IPS DF 6.9 (cell line): ENCODE measurements at places on chromosomes 16 and 17.

- no peak for DNase-seq
Measured at GRCh38 chr17:71067669-71068407, 898.5 kb downstream of the KCNJ2 start.

DNA sequence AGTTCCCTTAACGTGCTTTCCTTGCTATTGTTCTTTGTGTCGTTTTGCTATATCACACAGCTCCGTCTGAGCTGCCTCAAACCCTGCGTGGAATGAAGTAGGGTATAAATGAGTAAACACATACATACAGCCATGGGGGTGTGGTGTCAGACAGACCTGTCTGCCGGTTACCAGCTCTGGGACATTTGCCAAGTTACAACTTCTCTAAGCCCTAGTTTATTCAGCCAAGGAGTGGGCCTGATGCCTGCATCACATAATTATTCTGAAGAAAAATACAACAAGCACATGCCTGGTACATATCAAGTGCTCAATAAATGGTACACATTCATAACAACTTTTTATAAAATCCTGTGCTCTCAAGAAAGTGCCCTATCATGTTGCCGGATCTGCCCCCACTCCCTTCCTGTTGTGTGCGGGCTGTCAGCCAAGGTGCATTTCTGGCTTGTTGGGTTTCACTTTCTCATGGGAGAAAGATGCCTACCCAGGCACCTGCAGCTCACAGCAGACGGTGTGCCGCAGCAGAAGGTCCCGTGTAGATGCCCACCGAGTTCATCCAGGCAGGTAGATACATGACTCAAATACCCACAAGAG, 30.5 kb downstream of the SMPD3 start:
- no peak for DNase-seq

DNA sequence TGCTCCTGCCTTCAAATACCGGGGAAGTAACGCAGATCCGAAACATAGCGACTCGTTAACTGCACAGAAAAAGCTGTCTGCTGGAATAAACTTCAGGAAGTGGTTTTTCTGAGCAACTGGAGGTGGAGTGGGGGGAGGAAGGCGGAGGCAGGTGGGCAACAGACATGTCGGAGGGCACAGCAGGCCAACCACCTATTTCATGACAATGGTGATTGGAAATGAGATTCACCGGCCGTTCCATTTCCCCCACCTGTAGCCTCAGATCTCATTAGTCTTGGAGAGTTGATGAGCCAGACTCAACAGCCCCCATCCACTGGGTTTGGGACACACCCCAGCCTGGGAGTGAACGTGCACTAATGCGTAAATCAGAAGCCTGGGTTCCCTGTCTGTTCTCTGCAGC, 7.7 kb upstream of the PECAM1 start:
- no peak for DNase-seq

GRCh38 chr17:41689497-41690299, 1.0 kb downstream of the EIF1 start:
- no peak for DNase-seq

DNA sequence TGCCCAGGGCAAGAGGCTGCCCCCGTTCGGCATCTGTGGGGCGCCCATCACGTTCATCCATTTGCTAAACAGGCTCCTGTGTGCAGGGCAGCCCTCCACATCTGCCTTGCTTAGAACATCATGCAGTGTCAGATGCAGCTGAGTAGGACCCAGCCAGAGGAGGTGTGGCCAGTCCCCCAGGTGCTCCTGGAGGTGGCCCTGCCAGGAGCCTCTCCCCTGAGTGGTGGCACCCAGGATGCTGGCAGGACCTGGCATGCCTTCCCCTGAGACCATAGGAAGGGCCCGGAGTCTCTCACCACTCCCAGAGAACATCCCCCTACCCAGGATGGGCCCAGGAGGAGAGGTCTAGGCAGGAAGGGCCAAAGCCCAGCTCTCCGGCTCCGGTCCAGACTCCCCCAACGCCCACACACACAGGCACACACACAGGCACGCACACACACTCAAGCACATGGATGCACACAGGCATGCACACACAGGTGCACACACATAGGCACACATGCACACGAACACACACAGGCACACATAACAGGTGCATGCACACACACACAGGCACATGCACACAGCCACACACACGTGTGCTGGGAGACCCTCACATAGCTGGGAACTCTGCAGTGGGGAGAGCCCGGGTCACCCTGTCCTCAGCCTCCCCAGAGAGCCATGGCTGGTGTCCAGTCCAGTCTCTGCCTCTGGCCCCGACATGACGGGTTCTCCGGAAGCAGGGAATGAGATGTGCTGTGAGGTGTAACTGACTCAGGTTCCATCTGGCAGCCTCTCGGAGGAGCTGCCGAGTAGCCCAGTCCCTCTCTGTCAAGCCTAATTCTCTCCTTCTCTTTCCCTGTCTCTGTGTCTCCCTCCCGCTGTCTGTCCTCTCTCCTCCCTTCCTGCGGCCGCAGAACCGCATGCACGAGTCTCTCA, 74.6 kb downstream of the AMFR start:
- no peak for DNase-seq

GRCh38 chr17:40485851-40486521, 15.4 kb downstream of the TNS4 start:
- no peak for DNase-seq

- DNase-seq: no peak
Measured at GRCh38 chr16:57377080-57377841, 5.0 kb downstream of the CX3CL1 start.

DNA sequence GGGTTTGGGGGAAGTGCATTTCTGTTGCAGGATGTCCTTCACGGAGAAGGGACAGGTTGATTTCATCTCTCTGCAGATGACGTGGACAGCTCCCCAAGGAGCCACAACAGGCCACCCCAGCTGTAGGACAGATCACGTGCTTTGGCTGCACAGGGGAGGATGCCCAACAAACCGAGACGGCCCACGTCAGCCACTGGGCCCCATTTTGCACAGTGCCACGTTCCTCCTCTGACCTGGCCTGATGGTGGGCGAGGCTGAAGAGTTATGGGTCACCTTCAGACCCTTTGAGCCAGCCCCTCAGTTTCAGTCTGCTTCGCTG, 9.0 kb upstream of the RHBDL3 start:
- no peak for DNase-seq

DNA sequence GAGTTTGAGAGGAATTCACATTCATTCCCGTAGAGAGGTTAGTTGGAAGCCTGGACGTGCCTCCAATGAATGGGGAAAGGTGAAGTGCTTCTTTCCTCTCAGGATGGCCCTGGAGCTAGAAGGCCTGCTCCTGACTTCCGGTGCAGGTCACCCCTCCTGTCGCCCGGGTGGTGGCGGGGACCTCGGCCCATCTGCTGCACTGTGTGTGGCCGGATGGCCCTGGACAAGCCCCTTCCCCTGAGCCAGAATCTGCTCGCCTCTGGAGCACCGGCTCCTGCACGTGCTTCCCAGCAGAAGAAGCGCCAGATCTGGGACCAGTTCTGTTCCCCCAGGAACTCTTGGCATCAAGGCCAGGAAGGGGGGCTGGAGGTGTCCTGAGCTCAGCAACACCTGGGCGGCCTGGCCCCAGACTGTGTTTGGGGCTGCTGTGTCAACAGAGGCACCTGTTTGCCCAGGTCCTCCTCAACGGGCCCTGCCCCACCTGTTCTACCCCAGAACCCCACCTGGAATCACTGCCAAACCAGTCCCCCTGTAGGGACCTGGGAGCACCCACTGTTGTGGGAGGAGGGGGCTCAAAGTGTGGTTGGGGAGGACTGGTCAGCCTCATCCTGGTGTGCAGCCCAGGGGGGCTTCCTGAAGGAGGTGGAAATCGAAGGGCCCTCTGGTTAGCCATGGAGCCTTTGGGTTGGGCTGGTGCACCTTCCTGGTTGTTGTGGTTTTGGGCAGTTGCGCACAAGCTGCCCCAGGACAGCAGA, 5.1 kb upstream of the PERCC1 start:
- no peak for DNase-seq

- no peak for DNase-seq
Measured at GRCh38 chr16:85564277-85565051, 48.7 kb upstream of the GSE1 start.

DNA sequence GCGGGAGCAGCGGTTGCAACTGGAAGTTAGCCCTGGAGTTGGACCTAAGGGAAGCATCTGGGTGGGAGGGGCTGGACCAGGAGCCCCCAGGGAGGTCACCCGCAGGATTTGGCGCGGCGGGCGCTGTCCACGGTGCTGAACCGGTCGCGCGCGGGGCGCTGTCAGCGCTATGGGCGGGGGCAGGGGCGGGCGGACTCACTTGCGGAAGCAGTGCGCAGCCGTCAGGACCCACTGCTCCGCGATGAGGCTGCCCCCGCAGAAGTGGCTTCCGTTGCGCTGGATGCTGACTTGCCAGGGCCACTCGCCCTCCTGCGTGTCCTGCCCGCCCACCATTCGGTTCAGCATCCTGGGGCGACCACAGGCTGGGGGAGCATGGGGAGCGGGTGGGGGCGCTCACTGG, 4.5 kb downstream of the PRSS27 start:
- no peak for DNase-seq

GRCh38 chr16:73371584-73372319, 323.8 kb upstream of the ZFHX3 start:
- no peak for DNase-seq

DNA sequence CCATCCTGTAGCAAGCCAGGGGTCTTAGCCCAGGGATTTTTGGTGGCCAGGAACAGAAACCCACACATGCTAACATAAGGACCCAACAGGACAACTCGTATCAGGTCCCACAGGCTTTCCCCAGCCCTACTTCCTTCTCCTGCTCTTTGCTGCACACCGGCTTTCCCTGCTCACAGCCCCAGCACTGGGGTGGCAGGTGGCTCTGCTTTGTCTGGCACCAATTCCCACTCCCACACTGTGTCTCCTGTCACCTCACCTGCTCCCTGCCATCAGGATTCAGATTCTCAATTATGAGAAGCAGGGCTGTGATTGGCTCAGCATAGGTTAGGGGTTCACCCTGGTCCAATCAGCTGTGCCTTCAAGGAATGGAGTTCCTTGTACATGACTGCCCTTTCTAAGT, 94.1 kb downstream of the TMEM132E start:
- no peak for DNase-seq

GRCh38 chr16:78743556-78743955, 644.1 kb downstream of the WWOX start:
- no peak for DNase-seq

DNA sequence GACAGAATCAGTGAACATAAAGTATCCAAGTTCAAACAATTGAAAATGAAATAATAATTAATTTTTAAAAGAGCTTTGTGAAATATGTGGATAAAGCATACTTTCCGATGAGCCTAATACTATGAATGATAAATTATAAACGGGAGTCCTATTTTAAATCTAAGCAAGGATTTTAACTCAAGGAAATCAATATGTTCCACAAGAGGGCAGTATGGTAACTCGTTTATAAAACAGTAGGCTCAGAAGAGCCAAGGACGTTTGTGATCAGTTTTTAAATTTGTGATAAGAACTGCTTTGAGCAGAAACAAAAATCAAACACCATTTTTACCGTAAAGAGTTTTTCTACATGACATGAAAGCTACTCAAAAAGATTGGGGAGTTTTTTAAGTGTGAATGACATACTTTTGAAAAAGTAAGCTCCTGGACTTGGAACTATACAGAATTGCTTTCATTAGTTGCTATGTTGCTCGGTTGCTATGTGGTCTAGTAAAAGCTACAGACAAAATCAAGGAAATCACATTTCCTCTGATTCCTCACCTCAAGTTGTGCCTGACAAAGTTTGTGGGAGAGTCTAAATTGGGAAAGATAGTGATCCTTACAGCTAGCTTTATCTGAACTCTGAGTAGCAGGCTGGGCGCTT, 11.8 kb upstream of the TEKT1 start:
- DNase-seq: no peak

- no peak for DNase-seq
Measured at GRCh38 chr17:80374039-80374731, 40.8 kb upstream of the ENDOV start.

DNA sequence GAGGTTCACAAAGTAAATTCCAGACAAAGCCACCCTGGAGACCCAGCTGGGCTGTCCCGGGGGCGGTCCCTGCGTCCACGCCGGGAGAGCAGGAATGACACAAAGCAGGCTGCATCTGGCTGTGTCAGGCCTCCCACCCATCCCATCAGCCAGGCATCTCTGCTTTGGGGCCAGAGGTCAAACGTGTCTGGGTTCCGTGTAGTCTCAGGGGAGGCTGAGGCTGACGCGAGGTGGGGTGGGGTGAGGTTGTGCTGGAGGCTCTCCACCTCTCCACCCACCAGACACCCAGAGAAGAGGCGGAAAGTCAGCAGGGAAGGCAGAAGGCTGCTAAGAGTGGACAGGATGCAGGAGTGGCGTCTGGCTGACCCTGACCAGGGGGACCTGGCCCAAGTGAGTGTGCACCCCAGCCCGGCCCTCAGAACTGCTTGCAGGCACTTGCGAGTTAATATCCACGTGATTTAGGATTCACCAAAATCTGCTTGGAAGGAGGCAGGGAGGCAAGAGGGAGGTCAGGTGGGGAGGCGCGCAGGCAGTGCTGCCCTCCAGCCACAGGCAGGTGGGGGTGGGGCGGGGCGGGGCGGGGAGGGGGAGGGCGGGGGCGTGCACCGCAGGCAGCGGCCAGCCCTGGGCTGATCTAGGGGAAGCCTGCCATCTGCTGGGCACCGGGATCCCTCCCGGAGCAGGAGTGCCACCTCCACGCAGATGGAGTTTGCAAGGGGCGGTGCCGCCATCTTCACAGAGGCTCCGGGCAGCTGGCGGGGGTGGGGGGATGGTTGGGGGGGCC, 44.3 kb downstream of the TBC1D16 start:
- DNase-seq: no peak

DNA sequence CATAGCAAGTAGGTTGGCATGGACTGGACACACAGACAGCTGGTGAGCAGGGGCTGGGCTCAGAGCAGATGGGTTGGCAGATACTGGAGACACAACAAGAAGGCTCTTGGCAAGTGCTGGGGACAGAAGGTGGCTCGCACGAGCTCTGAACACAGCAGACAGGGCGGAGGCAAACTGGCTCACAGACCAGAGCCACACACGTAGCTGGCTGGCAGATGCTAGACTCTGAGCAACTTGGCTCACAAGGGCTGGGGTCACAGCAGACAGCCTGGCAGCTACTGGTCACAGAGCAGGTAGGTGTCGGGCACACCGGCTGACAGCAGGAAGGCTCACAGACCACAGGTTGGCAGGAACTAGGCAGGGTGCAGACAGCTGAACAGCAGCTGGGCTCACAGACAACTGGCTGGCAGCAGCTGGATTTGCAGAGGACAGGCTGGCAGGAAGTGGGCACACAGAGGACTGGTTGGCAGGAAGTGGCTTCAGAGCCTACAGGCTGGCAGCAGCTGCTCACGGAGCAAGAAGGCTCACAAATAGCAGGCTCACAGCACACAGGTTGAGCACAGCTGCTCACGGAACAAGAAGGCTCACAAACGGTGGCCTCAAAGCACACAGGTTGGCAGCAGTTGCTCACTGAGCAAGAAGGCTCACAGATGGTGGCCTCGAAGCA, 725 bp downstream of the KRTAP16-1 start:
- no peak for DNase-seq
